ENCODE measurements at places on chromosomes 2 and 18.

GRCh38 chr2:46857871-46858701 lies 57.5 kb downstream of the MCFD2 start:
- no peak for DNase-seq

DNA sequence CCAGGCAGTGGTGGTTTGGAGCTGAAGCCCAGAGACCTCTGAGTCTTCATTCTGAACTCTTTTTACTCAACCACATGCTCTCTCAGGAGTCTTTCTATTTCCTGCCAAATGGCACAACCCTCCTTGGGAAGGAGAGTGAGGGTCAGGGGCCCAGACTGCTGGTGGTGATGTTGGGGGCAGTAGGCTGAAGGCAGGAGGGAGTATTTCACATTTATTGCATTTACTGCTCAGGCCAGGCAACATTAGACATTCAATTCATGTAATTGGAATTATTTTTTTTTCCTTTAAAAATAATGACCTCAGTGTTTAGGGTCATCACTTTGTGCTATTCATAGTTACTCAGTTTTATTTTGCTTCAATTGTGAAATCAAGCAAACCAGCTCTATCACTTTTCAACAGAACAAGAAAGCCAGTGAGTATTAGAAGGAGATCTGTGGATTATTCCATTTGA lies 311.3 kb upstream of the NT5C1B start:
- DNase-seq, result no peak

DNA sequence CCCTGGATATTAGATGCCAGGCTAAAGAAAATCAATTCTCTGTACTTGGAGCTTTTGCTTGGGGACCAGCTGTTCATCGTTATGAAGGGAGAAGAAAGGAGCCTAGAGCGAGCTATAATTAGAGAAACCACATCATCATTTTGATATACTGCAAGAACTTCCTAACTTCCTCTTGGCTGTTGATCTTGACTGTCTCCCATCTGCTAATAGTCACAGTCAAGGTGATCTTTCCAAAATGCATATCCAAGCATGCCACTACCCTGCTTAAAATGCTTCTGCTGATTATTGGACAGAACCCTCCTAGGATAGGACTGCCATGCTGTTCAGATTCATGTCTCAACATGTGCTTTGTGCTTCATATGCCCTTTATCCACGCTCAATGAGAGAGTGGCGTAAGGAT lies 54.8 kb downstream of the RAPGEF4 start:
- DNase-seq, result no peak

DNA sequence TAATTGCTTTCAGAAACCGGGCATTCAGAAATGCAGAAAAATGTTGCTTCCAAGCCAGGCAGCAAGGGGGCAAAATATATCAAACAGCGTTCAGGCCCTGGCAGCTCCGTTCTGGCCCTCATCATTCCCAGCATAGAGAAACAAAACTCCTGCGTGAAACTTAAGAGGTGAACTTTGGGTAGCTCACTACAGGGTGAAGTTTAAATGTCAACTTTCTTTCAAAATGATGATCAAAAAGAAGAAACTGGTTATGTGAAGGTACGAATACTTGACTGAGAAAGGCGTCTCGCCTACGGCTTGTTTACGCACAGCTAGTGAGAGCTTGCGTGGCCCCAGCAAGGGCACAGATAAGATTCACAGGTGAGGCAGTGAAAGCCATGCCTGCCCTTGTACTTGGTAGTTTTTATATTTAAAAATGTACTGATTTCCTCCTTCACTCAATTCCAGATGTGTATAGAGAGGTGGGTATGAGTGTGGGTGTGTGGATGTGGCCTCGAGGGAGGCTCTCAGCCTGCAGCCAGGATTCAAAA lies 127.5 kb downstream of the NFATC1 start:
- no peak for DNase-seq

DNA sequence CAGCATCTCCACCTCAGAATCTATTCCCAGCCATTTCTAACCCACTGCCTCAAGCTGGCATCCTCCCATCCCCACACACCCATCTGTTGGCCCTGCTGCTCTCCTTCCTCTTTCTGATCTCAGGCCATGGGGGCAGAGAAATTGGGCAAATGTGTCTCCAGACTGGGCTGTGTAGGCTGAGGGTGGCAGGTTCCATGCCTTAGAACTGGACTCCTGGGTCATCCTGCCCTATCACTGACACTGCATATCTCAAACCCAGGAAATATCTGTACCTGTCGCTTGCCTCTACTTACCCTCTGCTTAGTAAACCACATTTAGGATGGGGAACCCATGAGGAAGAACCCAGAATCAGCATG lies 1.8 kb downstream of the WNT10A start:
- DNase-seq, result no peak

GRCh38 chr2:200219309-200220113 lies 87.0 kb upstream of the SPATS2L start:
- no peak for DNase-seq

- DNase-seq, result no peak
These were observed 4.1 kb upstream of the ITPRIPL1 start for GRCh38 chr2:96320728-96321622.

GRCh38 chr18:69982417-69982816 lies 34.7 kb upstream of the CD226 start:
- no peak for DNase-seq

- no peak for DNase-seq
These were observed 311.7 kb downstream of the EIPR1 start for GRCh38 chr2:3065928-3066327.

DNA sequence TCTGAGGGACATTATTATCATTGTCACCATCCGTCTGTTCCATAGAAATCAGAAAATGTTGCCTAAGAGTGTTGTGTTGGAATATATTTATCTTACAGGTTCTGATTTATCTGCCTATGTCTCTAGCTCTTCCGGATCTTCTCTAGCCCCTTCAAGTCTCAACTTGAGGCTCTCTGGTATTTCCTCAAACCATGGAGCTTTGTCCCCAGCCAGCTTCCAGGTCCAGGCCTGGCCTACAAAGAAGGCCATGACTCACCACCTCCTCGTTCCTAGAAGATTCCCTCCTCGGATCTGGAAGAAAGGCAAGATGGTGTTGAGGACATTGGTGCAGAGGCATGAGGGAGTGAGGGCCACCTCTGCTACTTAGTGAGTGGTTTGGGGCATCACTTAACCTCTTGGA lies 122.1 kb upstream of the TRIB2 start:
- no peak for DNase-seq

GRCh38 chr2:188404341-188405004 lies 112.8 kb downstream of the GULP1 start:
- no peak for DNase-seq

- DNase-seq, result no peak
These were observed 728 bp downstream of the FAM168B start for GRCh38 chr2:131092458-131093005.

DNA sequence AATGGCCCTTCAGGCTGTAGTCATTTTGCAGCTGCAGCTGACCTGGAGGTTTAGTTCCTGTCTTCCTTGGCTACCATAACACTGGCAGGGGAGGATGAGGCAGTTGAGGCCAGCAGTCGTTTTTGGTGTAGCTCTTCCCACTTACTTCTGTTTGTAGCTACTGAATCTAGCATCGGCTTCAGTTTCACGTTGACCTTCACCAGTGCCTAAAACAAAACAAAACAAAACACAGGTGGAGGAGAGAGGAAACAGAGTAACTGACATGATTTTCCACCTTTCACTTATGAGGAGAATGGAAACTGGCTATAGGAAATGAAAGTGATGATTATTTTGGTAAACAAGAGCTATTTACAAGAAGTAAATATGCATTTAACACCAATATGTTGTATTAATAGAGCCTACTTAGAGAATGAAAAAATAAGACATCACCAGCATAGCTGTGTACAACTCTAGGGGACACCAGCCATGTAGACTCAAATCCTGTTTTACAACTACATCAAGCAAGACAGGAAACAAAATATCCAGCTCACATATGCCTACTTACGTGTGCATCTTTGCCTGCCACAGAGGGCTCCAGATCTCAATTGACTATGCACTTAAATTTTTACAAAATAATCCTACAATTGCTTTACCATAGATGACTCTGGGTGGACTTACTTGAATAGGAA lies 236.9 kb downstream of the AGPS start:
- no peak for DNase-seq

- DNase-seq, result no peak
These were observed 103.6 kb upstream of the WDR75 start for GRCh38 chr2:189337656-189338055.

DNA sequence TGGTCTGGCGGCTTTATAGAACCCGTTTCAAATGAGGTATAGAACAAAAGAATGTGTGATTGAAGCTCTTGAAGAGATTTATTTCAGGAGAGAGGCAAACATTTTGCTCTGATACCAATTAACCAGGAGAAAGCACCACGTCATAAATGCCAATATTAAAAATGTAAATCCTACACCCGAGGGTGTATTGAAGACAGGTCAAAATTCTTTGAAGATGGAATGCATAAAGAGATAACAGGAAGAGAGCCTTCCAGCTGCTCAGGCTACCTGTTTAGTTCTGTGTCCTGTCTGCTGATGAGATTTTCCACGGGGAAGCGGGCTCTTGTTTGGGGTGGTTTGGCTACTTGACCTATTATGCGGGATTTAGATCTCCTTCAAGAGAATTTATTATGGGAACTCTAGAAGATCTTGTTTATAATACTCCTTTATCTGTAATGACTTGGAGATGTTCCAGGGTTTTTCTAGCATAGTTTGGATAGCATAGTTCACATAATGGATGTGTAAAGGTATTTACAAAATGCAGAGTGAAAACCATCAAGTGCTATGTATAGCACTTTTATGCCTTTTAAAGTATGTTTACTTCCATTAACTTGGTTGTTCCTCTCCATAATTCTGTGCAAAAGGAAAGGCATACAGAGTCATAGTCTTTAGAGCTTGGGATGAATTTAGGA lies 204.5 kb upstream of the SPRED2 start:
- no peak for DNase-seq

- DNase-seq, result no peak
These were observed 83.0 kb upstream of the HNRNPA3 start for GRCh38 chr2:177129610-177130009.

- DNase-seq, result no peak
These were observed 6.6 kb upstream of the NCK2 start for GRCh38 chr2:105737980-105738657.

DNA sequence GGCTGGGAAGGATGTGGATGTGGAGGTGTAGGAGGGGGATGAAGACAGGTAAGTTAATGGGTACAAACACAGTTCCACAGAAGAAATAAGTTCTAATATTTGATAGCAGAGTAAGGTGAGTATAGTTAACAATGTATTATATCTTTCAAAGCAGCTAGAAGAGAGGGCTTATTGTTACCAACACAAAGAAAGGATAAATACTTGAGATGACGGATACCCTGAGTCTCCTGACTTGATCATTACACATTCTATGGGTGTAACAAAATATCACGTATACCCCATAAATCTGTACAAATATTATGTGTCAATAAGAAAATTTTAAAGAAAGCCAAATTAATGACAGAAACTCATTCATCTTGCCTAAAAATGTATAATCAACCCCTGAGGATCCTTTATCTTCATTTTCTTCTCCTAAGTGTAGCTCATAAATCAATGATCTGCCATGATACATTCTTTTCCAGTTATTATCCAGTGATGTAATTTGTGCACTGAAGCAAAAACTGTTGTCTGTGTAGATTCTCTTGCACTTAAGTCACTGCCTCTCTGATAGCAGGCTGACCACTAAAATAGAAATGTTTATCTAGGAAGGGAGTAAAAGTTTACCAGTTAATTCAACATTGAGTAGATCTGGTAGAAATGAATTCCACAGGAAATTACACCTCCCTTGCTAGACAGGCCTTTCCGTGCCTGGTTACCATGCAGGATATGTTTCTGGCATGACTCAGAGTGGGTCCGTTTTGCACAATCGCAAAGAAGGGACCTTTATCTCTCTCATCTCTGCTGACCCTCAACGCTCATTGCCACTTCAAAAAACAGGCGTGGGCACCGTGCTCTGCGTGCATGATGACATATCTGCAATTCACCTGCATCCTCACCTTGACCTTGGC lies 249.7 kb upstream of the NCKAP5 start:
- DNase-seq, result no peak

GRCh38 chr18:57771193-57771592 lies 31.9 kb downstream of the ATP8B1 start:
- no peak for DNase-seq

DNA sequence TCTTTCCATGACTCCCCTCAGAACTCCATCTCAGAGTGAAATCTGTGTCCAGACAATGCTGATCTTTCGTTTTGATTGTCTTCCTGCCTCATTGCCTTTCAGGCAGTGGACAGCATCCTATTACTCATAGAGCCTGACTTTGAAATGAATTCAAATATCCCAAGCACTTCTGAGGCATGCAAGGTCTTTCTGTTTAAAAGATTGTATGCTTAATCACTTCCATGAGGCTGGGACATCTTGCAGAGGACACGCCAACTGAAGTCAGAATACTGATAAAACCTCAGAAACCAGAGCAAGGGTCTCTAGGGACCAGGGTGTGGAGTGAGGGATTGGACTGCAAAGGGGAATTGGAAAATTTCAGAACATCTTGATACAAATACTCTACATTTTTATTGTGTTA lies 836.5 kb upstream of the ID2 start:
- DNase-seq, result no peak

DNA sequence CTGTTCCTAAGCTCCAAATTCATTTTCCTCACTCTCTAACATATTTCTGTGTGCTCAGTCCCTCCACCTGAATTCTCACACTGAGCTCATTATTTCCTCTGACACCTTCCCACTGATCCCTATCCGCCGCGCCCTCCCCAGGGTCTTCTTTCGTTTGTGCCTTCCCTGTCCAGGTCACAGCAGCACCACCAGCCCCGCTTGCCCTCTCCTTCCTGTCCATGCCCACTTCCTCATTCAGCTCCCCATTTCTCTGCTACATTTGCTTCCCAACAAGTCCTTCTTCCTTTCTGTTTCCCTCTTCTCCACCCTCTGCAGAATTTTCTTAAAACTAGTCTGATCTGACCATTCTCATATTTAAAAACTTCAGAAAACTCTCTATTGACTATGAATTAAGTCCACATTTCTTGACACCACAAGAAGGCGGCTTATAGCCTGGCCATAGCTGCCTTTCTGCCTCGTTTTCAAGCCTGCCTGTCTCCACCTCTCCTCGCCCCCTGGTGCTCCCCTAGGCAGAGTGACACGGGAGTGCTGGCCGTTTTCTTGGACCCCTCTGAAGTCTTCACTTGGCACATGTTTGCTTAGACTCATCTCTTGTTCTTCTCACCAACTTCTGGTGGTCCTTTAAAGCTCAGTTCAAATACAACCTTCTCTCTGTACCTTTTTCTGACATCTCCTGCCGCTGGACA lies 138.7 kb upstream of the BOD1L2 start:
- no peak for DNase-seq

DNA sequence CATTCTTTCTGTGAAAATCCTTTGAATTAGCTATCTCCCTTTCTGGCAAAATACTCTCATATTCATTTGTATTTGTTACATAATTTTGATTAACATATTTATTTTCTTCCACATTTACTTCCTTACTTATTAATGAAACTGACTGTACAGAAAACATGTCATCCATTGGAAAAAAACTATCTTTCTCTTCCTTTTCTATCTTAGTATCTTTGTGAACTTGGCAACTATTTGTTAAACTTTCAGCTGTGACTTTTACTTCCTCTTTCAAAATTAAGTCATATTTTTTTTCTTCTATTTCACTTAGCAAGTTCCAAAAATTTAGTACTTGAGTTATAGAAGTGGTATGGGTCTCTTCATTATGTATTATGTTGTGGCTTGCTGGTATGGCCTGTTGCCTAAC lies 2.6 kb downstream of the RAD51AP2 start:
- DNase-seq, result no peak

GRCh38 chr18:76455003-76455676 lies 39.9 kb downstream of the ZNF516 start:
- no peak for DNase-seq

- DNase-seq, result no peak
These were observed 7.4 kb downstream of the UGT1A6 start for GRCh38 chr2:233700028-233700635.

Measured in D721Med (cell line).